ENCODE measurements at places on chromosomes 2 and 18. TPM values are rescaled to one million over a fixed set of nuclear protein-coding genes. Genes with fewer than 3 reads are reported as not detected.

REG3G gene
- not detected for total RNA-seq

SLC14A1 gene
- total RNA-seq, result 1.2 TPM

LMAN2L gene
- total RNA-seq, result 31.5 TPM

DUSP11 gene
- 16.9 TPM for total RNA-seq

NR4A2 gene
- 0.85 TPM for total RNA-seq

UBR3 gene
- total RNA-seq, result 27.9 TPM

IL1RN gene
- not detected for total RNA-seq

GTF2A1L gene
- total RNA-seq, result not detected

CXXC1 gene
- total RNA-seq, result 60.8 TPM

ACKR3 gene
- not detected for total RNA-seq

C1QL2 gene
- not detected for total RNA-seq

FAM124B gene
- total RNA-seq, result 0.08 TPM

ZNF532 gene
- total RNA-seq, result 49.8 TPM

IAH1 gene
- total RNA-seq, result 72.2 TPM

GPR55 gene
- 0.08 TPM for total RNA-seq

GPR35 gene
- 1.3 TPM for total RNA-seq

PLEKHB2 gene
- 72.0 TPM for total RNA-seq

BMP10 gene
- not detected for total RNA-seq

HRH4 gene
- not detected for total RNA-seq

COLEC11 gene
- 0.31 TPM for total RNA-seq

ST8SIA5 gene
- 0.15 TPM for total RNA-seq

ZNF513 gene
- total RNA-seq, result 25.3 TPM

MEIS1 gene
- total RNA-seq, result 2.0 TPM

ATP5MC3 gene
- total RNA-seq, result 287 TPM

MYOM1 gene
- 0.92 TPM for total RNA-seq

PSD4 gene
- total RNA-seq, result 3.6 TPM

OBSL1 gene
- total RNA-seq, result 25.5 TPM

FAM110C gene
- 0.13 TPM for total RNA-seq

SLC16A14 gene
- 3.2 TPM for total RNA-seq

SNTG2 gene
- total RNA-seq, result not detected

GPR75 gene
- 2.5 TPM for total RNA-seq

AUP1 gene
- total RNA-seq, result 142 TPM

UNC80 gene
- total RNA-seq, result 0.08 TPM

SLC40A1 gene
- 0.74 TPM for total RNA-seq

WNT10A gene
- total RNA-seq, result 9.2 TPM

EVA1A gene
- total RNA-seq, result 0.21 TPM
